ENCODE measurements at places on chromosomes 12 and 14.

GRCh38 chr12:113208041-113208934 is 13.0 kb upstream of the TPCN1 start:
- peak; percentile 98 for DNase-seq

- no peak for DNase-seq
Observed at GRCh38 chr12:42288544-42288943, 37.4 kb downstream of the ZCRB1 start.

- no peak for DNase-seq
Observed at GRCh38 chr14:102900631-102901571, 21.6 kb upstream of the AMN start.

GRCh38 chr12:72288911-72289310 is 16.7 kb downstream of the TRHDE start:
- no peak for DNase-seq

- no peak for DNase-seq
Observed at GRCh38 chr12:112282920-112283319, 99.3 kb downstream of the HECTD4 start.

DNA sequence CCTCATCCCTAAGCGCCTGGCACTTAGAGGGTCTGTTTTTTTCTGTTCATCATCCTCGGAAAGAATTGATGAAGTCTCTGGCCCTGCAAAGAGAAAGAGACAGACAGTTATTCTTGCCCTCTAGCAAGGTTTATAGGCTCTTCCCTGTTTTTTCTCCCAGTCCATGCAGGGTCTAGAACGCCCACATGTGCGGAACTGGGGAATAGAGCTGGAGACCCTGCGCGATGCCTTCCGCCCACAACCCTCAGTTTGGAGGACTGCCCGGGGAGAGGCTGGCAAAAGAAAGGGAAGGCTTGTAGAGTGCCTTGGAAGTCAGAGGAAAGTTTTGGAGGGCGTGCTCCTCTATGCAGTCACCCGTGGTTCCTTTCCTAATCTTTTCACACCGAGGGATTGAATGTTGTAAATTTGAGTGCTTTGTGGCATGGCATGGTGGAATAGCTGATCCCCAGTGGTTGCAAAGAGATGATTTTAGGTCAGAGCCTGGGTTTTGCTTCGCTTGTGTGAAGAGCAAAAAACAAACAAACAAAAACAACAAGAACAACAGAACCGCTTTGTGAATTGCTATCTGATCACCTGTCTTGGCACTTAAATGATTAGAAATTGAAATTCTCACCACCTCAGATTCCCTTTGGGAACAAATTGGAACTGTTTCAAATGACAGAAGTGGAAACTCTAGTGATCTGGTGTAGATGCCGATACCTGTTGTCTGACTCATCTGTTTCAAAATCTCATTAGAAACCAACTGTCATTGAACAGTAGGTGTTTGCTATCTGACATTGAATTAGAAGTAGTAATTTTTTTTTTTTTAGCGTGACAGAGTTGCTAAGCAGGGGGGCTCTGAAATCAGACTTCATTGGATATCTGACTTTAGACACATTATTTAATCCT is 947 bp downstream of the GAS2L3 start:
- no peak for DNase-seq

GRCh38 chr12:49108958-49109404 is 1.7 kb downstream of the LMBR1L start:
- peak; percentile 78 for DNase-seq

DNA sequence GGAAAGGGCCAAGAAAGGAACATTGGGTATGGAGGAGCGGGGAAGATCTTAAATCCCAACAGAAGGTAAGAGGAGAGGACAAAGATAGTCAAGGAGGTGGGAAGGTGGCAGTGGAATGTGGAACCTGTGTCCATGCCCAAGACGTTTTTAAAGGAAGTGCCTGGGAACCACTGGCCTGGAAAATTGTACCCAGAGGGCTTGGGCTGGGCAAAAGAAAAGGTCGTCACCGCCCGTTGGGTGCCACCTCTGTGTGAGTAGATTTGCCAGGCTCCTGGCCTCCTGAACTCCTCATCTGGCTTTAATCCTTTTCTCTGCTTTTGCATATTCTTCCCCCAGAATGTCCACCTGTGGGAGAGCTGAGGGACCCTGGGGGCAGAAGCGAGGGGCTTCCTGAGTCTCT is 32.6 kb downstream of the JDP2 start:
- DNase-seq: no peak

DNA sequence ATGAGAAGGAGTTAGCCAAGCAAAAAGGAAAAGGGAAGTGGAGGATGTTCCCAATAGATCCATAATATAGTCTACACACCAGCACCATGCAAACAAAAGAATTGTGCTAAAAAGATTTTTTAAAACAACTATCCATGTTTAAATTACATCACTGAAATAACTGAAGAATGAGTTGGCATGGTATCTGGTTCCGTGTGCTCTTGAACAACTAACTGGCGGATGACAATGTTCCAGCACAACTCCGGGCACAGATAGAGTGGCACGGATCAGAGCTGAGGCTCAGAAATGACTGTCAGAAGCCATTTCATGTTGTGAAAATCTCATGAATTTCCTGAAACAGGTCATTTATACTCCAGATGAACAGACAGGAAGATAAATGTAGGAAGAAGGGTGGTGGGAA is 153.1 kb downstream of the HMGA2 start:
- DNase-seq: no peak

GRCh38 chr12:109702111-109702841 is 11.3 kb upstream of the FAM222A start:
- DNase-seq: no peak

All from GF-D8 (cell line).